Iris pigment epithelial cell (primary cell): ENCODE measurements at places on chromosomes 5 and 9.
A peak's percentile ranks its signal among the peaks of the same experiment; 100 is the strongest.

DNA sequence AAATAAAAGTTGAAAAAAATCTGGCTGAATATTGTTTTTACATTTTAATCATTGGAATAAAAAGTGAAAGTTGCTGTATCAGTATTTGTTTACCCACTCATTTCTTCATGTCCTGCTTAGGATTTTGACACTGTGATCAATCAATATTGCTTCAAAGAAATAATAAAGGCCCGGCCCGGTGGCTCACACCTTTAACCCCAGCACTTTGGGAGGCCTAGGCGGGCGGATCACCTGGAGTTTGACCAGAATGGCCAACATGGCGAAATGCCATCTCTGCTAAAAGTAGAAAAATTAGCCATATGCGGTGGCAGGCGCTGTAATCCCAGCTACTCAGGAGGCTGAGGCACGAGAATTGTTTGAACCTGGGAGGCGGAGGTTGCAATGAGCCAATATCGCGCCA lies 93.7 kb upstream of the CTNND2 start:
- no peak for DNase-seq

DNA sequence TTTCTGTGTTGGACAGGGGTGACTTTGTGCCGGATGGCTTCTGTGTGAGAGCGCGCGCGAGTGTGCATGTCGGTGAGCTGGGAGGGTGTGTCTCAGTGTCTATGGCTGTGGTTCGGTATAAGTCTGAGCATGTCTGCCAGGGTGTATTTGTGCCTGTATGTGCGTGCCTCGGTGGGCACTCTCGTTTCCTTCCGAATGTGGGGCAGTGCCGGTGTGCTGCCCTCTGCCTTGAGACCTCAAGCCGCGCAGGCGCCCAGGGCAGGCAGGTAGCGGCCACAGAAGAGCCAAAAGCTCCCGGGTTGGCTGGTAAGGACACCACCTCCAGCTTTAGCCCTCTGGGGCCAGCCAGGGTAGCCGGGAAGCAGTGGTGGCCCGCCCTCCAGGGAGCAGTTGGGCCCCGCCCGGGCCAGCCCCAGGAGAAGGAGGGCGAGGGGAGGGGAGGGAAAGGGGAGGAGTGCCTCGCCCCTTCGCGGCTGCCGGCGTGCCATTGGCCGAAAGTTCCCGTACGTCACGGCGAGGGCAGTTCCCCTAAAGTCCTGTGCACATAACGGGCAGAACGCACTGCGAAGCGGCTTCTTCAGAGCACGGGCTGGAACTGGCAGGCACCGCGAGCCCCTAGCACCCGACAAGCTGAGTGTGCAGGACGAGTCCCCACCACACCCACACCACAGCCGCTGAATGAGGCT lies at the start of gene ADRB2:
ADRB2 (plus strand) TSS at position 559 of the 686 bp plus-strand sequence. CDS start 221 bp downstream, outside the sequence.
- peak; percentile 81 for DNase-seq

DNA sequence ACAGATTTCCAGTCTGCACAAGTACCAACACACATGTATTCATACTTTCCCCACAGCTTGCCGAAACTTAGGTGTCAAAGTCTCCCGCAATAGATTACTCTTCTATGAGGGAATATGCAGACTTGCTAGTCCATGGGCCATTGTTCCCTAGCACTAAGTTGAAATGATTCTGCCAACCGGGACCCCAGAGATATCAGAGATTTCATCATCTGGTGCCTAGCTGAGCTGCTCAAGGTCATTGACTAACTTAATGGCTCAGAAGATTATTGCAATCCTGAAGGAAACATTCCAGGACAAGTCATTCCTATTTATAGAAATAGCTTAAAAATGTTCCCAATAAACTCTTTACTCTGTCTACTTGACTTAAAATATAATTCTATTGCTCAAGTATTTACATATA lies 202.6 kb downstream of the PIK3R1 start:
- DNase-seq: peak; percentile 37

DNA sequence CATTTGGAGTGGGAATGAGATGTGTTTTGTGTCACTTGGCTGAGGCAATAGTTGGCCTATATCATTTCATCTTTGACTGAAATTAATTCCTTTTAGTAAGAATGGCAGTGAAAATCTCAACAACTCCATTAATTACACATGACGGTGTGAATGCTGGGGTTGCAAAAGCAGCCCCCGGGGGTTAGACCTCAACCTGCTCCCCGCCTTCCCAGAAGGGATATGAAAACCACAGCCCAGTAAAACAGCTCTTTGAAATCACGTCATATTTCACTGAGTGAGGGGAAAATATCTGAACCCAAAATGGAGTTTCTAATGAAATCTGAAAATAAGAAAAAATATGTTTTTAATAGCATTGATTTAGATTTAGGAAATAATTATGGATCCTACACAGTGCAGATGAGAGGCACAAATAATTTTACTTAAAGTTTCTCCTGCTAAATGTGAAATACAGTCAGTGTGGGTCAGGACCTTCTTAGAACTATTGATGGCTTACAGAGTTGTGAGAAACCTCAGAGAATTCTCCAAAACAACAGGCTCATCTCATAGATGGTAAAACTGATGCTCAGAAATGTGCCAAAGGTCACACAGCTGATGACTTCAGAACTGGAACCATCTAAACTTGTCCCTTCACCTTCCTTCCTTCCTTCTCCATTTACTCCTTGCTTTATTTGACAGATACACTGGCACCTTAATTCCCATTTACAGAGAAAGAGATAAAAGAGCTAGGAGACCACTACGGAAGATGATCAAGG lies 96.5 kb downstream of the SPOCK1 start:
- no peak for DNase-seq

DNA sequence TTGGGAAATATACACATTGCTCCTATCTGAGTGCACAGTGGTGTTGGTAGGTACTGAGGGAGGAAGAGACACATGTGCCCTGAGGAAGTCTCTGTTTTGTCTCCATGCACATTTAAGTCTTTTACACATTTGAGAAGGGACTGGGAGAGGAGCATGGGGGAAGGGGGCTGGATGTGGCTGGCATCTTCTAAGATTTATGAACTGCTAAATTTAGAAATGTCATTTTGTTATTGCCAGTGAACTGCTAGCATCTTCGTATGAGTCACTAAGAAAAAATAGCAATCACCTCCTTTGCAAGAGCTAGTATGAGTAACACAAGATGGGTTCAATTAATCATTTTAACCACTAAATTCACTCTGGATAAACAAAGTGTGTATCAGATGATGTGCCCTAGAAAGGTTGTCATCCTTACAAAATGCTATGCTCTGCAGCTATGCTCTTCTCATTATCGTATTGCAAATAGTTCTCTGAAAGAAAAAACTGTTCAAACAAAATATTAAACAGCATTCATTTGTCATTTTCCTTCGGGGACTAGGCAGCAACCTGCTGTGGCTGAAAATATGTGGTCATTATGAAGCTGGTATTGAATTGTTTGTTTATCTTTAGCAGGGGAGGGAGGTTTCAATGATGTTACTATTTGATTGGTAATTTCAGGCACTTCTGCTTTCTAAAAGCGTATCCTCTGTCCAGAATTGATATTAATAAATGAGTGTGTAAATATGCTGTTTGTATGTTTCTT lies 236.5 kb downstream of the DMRTA1 start:
- DNase-seq: peak; percentile 40

DNA sequence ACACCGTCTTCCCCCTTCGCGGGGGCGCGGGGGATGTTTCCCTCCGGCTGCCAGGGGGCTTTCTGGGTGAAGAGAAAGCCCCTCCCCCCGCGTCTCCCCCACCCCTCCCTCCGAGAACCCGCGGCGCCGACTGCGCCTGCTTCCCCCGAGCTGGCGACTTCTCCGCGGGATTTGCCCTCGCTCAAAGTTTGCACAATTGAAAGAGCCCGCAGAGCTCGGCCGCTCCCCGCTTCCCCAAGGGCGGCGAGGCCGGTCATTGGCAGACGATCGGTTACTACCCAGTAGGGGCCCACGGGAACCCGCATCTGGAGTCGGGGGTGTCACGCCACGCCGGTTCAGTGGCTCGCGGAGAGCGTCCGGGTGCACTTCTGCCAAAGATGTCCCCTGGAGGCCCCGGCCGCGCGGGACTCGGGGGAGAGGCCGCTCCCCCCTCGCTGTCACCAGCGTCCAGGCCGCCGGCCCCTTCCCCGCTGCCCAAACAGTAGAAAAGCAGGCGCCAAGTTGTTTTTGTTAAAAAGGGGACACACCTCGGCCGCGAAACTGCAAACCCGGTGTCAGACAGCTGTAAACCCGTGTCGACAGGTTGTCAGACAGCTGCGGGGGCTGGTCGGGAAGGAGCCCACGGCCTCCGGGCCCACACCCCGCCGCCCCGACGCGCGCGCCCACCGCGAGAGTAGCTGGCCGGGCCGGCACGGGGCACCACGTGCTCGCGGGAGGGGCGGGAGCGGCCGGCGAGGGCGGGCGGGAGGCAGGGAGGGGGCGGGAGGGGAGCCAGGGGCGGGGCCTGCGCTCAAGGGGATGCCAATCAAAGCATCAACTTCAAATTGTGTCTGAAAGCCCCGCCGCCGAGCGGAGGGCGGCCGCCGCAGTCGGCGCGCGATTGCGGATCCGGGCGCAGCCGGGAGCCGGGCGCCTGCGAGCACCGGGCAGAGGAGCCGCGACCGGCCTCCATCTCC lies at the start of gene IRX1:
IRX1 (plus strand) TSS at position 827 of the 956 bp plus-strand sequence. CDS start 274 bp downstream, outside the sequence.
- no peak for DNase-seq

DNA sequence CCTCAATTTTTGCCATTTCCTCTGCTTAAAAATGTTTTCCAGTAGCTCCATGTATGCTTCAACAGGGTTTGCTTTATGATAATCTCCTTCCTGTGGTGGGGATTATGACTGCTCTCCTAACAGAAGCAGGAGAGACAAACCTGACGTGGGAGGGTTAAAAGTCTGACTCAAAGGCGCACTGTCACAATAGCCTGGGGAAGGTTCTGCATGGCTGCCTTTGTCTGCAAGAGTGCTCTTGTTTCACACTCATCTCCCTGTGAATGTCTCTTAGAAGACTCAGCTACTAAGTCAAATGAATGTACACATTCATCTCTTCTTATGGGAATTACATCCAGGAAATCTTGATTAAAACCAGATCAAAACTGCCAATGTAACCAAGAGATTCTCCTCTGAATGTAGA lies 90.9 kb upstream of the MTAP start:
- peak; percentile 71 for DNase-seq

DNA sequence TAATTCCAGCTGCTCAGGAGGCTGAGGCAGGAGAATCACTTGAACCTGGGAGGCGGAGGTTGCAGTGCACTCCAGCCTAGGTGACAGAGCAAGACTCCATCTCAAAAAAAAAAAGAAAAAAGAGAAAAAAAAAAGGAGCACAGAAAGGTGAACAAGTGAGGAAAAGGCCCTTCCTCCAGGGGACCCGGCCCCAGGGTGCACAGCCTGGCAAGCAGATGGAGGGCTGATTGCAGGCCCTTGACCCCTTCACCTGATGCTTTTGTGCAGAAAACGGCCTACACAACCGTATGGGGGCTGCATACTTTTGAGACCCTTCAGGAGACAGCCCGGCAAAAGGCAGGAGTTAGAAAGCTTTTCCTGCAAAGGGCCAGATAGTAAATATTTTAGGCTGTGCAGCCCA lies 33.9 kb downstream of the HRH2 start:
- no peak for DNase-seq

DNA sequence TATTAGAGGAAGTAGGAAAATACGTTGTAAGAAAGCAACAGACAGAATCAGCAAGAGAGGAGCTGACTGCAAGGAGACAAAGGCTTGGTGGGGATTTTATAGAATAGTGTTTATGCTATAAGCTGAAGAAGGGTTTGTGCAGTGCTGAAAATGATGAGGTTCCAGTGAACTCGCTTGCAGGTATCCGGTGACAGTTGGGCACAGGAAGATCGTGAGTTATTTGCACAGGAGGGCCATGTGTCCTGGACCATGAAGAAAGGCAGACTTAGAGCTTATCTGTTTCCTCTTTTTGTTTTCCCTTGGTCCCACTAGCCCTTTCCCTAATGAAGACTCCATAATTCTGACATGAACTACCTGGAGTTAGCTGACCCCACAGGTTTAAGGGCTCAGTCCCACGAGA lies 61.4 kb downstream of the NXNL2 start:
- DNase-seq: no peak

- DNase-seq: no peak
Measured at GRCh38 chr9:16769291-16769690, 101.2 kb downstream of the BNC2 start.
